ENCODE measurements at places on chromosomes 7 and 10. TPM values are rescaled to one million over a fixed set of nuclear protein-coding genes. Genes with fewer than 3 reads are reported as not detected.

Gene AKR1B1
- total RNA-seq, result 202 TPM

DNA sequence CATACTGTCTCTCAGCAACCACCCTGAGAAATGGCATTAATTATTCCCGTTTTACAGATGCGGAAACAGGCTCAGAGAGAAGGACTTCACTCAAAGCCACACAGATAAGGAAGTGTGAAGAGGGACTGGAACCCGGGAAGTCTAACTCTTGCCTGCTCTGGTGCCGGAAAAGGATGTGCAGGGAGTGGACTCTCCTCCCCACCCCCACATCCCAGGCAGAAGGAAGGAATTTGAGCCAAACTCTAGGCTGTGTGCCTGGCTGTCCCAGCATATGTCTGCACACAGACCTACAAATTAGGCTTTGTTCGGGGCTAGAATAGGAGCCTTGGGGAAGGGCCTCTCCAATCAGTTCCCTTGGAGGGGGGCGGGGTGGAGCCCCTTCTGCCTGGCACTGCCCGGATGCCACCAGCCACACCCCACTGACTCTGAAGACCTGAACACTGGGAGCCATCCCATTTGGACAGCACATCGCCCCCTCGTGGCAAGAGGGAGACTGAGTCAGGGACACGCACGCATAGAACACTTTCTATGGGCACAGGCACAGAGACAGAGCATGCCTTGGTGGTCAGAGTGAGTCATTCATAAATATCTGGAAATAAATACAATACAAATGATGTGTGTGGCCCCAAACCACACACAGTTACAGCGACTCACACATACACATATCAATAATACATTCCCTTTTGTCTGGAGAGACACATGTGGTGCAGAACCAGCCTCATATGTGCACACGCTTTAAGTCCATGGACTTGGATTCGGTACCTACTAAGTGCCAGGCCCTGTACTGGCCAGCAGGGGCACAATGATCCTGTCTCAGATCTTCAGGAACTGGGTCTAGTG lies 13.1 kb downstream of the LZTS2 start:
- H3K36me3 ChIP-seq, result no peaks in the 10 kb centered on the region
- no peak overlapping the region for H3K27ac ChIP-seq
- DNase-seq, result peak; percentile 91
- H3K4me1 ChIP-seq, result peaks cover 31% of the 10 kb centered on the region

- peak overlapping the region; percentile 59 for H3K27ac ChIP-seq
- H3K36me3 ChIP-seq, result peaks cover 5% of the 10 kb centered on the region
- peaks cover 7% of the 10 kb centered on the region for H3K27me3 ChIP-seq
- no peak for DNase-seq
Observed at GRCh38 chr7:73555411-73555982, 2.0 kb downstream of the BCL7B start.

- H3K36me3 ChIP-seq, result no peaks in the 10 kb centered on the region
- H3K4me1 ChIP-seq, result peaks cover 6% of the 10 kb centered on the region
- H3K27me3 ChIP-seq, result no peaks in the 10 kb centered on the region
- no peak overlapping the region for H3K4me3 ChIP-seq
- no peak overlapping the region for H3K27ac ChIP-seq
Observed at GRCh38 chr10:131123496-131123895, 188.0 kb downstream of the TCERG1L start.

Gene TMEM178B
- 22.1 TPM for total RNA-seq

DNA sequence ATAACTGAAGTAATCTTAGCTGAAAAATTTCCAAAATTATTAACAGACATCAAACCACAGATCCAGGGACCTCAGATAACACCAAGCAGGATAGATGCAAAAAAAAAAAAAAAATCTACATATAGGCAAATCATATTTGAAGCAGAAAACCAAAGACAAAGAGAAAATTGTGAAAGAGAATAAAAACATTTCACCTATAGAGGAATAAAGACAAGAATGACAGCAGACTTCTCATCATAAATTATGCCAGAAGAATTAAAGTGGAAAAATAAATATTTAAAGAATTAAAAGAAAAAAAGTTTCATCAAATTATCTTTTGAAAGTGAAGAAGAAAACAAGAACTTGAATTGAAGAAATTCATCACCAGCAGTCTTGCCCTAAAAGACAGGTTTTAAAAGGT lies 467.5 kb downstream of the GPAM start:
- no peak overlapping the region for H3K4me3 ChIP-seq
- peaks cover 9% of the 10 kb centered on the region for H3K36me3 ChIP-seq
- H3K4me1 ChIP-seq, result no peaks in the 10 kb centered on the region
- H3K27me3 ChIP-seq, result no peaks in the 10 kb centered on the region
- DNase-seq, result no peak

DNA sequence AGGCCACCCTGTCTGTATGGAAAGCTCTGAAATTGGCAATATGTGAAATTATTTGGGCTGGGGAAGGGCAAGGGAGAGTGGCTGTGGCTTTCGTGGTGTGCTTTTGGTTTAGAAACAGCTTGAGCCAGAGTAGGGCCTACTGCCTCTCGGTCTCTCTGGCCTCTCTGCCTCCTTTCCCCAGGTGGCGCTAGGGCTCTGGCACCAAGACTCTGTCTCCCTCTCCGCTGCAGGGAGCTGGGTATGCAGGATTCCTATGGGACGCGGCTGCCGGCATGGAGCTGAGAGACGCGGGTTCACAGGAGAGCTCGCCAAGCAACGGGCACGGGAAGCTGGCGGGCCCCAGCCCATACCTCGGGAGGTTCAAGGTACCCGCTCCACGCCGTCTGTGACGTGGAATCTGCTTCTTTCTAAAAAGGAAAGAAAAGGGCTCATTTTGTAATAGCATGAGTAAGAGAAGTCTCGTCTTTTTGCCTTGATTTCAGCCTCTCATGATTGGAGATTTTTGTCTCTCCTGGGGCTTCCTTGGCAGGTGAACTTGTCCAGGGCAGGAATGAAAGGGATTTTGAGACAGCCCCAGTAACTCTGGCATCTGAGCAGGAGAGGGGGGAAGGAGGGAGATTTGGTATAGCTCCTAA lies 105.1 kb upstream of the ANLN start:
- no peak overlapping the region for H3K27ac ChIP-seq
- peaks cover 5% of the 10 kb centered on the region for H3K27me3 ChIP-seq
- H3K36me3 ChIP-seq, result peaks cover 3% of the 10 kb centered on the region
- H3K4me3 ChIP-seq, result no peak overlapping the region
- no peak for DNase-seq

Gene CTAGE8
- 0.72 TPM for total RNA-seq

DNA sequence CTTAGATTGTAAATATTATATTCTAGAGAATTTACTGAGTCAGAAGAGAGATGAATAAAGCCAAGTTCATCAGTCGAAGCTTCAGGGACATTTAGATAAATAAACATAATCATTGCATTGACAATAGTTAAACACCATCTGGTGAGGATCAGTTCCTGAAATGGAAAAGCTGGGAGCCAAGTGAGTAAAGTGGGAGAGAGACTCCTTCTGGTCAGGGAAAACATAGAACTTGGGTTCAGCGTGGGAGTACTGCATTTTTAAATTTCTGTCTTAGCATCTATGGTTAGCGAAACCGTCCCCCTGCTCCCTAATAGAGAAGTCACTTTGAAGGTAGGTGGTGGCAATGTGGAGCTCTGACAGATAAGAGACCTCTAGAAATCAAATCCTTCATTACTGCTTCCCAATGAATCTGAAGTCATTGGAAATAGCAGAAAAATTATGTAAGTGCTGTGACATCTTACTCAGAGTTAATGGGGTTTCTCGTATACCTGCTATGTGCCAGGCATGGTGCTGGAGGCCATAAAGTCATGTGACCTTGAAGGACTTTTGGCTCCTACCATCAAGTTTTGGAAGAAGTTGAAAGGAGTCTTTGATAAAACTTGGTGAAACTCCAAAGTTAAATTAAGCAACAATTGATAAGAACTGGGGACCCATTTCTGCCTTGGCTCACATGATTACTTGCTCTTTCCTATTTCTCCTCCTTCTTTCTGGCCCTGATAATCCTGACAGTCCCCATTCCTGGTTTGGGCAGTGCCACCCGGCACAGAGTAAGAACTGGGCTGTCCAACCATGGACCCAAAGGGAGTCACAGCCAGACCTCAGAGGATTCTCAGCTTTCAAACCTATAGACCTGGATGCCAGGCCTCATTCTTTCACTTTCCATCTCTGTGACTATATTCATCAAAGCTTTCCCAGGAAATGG lies 211.2 kb downstream of the C7orf25 start:
- H3K36me3 ChIP-seq, result no peaks in the 10 kb centered on the region
- no peak overlapping the region for H3K4me3 ChIP-seq
- H3K4me1 ChIP-seq, result no peaks in the 10 kb centered on the region
- DNase-seq, result no peak
- no peak overlapping the region for H3K27ac ChIP-seq

DNA sequence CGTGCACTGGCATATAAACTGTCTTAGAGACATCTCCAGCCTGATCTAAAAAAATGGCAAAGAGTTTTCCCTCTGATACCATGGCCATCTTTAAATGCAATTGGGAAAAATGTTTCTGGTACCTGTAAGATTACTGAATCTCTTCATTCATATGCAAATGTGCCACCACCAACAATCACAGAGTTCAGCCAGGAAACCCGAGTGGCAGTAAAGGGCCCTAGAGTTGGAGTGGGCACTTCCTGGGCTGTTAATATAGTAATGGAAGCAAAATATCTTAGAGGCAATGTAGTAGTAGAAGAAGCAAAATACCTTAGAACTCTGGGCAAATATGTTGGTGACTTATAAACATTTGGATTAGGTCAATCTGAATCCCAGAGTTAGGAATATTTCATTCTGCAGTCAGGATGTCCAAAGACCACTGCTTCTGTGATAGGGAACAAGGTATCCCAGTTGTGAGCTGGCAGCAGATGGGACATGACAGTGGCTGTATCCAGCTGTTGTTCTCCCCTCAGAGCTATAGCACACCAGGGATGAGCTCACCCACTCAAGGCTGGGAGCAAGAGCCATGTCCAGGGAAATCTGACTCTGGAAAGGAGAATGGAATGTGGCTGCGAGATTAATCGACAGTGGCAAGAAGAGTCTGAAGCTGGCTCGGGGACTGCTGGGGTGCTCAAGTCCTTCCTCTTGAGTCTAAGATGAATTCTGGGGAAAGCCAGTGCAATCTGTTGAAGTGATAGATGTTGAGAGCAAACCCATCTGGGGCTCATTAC lies 332.1 kb downstream of the PHTF2 start:
- no peak for DNase-seq
- H3K27me3 ChIP-seq, result no peaks in the 10 kb centered on the region
- no peak overlapping the region for H3K27ac ChIP-seq
- H3K36me3 ChIP-seq, result no peaks in the 10 kb centered on the region

Gene CDNF
- 1.1 TPM for total RNA-seq

Gene LRGUK
- total RNA-seq, result 1.0 TPM

GRCh38 chr10:104150139-104150538 lies 28.2 kb downstream of the SFR1 start:
- no peak overlapping the region for H3K27ac ChIP-seq
- DNase-seq, result no peak

GRCh38 chr10:6239213-6239991 lies 36.7 kb downstream of the PFKFB3 start:
- H3K36me3 ChIP-seq, result peaks cover 7% of the 10 kb centered on the region
- peaks cover 5% of the 10 kb centered on the region for H3K4me1 ChIP-seq
- H3K27me3 ChIP-seq, result no peaks in the 10 kb centered on the region
- no peak overlapping the region for H3K4me3 ChIP-seq
- no peak for DNase-seq

DNA sequence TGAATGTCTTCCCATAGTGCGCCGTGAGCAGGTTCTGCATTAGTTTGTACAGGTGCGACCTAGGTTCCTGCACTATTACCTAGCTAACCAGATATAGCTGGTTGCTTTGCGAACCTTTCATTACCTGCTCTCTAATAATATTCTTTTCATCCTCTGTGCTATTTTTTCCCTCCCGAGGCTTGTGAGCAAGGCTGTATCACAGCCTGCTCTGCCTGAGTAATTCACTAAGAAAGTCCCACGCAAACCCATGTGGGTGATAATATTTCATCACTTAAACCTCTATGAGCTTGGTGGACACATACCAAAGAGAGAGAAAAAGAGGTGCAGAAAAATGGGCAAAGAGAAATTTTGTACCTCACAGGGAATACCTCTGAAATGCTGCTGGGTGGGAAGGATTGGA lies 8.4 kb downstream of the INHBA start:
- no peak for DNase-seq
- H3K36me3 ChIP-seq, result no peaks in the 10 kb centered on the region
- peaks cover 31% of the 10 kb centered on the region for H3K27me3 ChIP-seq
- no peak overlapping the region for H3K27ac ChIP-seq

All from neural crest cell (in vitro differentiated cells).